ENCODE measurements at places on chromosomes 7 and 10. TPM values are rescaled to one million over a fixed set of nuclear protein-coding genes. Genes with fewer than 3 reads are reported as not detected.

Gene TEX47
- total RNA-seq: not detected

Gene FAM25G
- not detected for total RNA-seq

Gene NPC1L1
- total RNA-seq: 0.09 TPM

Gene ZNF3
- total RNA-seq: 25.6 TPM

Gene MARVELD1
- 9.5 TPM for total RNA-seq

Gene COX19
- 9.5 TPM for total RNA-seq

Gene EMX2
- total RNA-seq: not detected

Gene SEMA3A
- total RNA-seq: 65.8 TPM

Gene IFIT1B
- total RNA-seq: under 0.01 TPM

Gene ZNF467
- 0.95 TPM for total RNA-seq
